ENCODE measurements at places on chromosomes 4 and X.

GRCh38 chrX:11580789-11581188, 84.9 kb downstream of the ARHGAP6 start:
- DNase-seq, result no peak

- DNase-seq, result no peak
Observed at GRCh38 chr4:109233570-109233969, 68.9 kb downstream of the COL25A1 start.

GRCh38 chrX:110412971-110413726, 54.5 kb downstream of the RTL9 start:
- peak; percentile 1 for DNase-seq

GRCh38 chr4:185265942-185266341, 56.5 kb downstream of the SNX25 start:
- DNase-seq, result no peak

GRCh38 chr4:165359506-165359905, 19.3 kb upstream of the CPE start:
- DNase-seq, result no peak

DNA sequence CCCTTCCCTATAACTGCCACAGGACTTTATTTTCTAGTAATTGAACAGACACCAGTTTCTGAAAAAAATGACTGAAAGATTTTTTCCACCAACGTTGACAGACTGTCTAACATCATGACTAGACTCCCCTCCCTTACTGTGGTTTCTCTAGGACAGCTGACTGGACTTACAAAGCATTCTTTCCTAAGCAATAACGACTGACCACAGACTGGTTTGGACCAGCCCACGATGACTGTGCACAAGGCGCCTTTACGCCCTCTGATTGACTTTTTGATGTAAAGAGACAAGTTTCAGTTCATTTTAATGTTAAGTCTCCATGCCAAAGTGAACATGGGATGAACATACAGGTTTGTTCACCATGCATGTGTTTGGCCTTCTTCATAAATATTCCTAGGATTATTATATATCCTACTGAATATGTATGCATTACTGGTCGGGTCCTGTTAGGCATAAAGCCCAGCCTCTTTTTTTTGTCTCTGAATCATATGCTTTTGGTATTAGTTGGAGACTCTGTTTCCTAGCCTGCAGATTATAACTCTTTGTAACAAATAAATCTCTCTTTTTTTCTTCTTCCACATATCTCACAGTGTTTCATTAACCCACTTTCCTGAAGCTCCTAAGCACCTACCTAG, 50.5 kb upstream of the UGT2B4 start:
- no peak for DNase-seq

- no peak for DNase-seq
Observed at GRCh38 chrX:10243106-10243505, 86.3 kb downstream of the CLCN4 start.

GRCh38 chr4:147843162-147843561, 111.3 kb downstream of the ARHGAP10 start:
- DNase-seq, result no peak

- DNase-seq, result no peak
Observed at GRCh38 chr4:169269916-169270809, 593 bp downstream of the SH3RF1 start.

DNA sequence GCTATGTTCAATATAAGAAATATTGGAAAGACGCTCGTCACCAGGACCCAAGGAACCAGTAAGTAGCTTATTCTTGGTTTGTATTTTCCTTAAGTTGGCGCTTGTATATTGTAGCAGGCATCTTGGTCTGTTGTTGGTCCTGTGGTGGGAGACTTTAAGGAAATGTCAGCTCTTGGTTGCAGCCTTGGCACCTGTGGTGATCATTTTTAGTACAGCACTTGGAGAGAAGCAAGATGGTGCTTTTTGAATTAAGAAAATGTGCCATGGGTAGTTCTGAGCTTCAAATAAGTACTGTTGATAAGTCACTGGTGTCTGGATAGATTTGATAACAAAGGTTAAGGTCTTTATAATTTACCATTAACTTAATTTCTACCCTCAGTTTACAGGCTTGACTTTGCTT, 1.1 kb downstream of the RPS3A start:
- no peak for DNase-seq

DNA sequence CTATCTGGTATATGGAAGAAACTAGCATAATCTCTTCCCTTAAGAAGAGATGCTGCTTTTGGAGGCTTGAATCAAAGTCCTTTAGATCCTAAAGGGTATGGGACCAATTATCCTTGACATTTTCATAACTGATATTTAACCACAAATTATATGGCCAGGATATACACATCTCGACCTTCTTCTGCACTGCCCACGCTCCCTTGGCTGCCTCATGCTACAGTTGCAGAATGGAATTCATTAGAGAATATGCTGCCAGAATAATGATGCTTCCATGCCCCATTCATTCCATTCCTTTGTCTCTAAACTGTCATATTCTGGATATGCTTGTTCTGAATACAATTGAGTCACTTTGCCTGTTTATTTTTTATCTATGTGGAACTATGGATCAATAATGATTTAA, 157.1 kb upstream of the PACRGL start:
- DNase-seq, result no peak

DNA sequence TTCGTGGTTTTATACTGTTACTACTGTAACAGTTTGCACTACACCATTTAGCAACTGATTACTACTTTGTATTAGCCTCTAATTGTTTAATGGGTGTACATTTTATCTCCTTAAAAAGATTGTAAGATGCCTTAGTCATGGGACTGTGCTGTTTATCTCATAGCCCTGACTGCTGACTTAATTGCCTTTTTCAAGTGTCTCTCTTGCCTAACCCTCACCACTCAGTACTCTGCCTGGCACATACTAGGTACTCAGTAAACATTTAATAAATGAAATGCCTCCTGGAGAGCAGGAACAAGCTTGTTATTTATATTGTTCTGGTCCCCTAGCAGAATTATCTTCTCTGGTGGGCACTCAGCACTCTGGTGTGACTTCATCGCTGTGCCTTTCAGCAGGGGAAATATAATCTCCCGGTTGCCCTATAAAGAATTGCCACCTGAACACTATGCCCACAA, 1.7 kb upstream of the STIM2 start:
- no peak for DNase-seq

GRCh38 chr4:166502660-166503059, 629.6 kb downstream of the TLL1 start:
- no peak for DNase-seq

- DNase-seq, result no peak
Observed at GRCh38 chrX:107562482-107562881, 65.8 kb upstream of the PRPS1 start.

DNA sequence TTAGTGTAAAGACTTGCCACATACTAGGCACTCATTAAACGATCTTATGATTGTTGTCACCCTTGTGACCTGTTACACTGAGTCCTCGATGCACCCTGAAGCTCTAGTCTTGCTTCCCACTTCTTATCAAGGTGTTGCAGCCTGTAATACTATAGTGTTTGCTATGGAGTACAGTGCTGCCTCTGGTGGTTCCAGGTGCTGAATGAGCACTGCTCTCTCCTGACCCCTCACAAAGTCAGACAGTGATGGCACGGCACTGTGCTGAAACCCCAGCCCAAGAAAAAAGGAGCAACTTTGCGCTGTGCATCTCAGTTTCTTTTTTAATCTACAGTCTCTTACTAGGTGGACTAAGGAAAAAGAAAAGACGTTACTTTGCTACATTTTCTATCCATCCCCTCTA, 106.3 kb downstream of the GC start:
- no peak for DNase-seq

DNA sequence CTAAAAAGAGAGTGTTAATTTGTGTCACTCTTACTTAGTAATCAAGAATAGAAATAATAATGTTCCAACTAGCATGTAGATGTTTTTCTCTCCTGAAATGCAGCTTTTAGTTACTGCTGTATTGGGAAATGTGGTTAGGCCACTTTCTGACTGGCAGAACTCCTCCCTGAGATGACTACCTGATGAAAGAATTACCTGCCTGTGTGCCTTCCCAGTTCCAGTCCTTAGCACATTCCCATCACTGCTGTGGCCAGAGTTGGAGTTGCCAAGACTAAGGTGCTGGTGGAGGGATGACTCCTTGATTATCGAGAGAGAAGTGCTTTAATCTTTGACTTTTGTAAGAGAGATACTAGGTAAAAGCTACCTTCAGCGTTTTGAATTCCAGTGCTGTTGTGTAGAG, 9.5 kb downstream of the GAB1 start:
- DNase-seq, result no peak

- DNase-seq, result no peak
Observed at GRCh38 chr4:189660722-189661360, 279.8 kb upstream of the FRG1 start.

- DNase-seq, result no peak
Observed at GRCh38 chrX:100265179-100265578, 144.9 kb downstream of the PCDH19 start.

DNA sequence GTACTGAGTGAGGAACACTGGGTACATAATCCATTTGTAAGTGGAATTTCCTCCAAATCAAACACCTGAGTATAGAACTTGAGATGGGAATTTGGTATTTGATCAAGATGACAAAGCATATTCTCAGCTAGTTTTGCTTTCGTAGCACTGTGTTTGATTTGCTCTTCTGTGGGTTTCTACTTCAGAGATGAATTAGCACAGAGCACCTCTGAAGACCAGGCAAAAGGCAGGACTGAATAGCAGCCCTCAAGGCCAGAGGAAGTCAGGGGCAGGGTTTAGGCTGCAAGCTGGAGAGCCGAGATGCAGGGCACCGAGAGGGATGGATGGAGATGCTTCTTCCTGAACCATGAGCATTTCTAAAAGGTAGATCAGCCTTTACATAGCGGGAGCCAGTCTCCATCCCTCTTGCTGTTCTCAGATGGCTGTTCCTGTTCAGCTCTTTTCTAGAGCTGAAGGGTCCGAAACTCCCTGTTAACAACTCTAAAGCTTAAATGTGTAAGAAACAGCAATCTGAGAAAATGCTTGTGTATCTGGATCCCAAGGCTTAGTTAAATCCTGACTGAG, 10.8 kb downstream of the ZFP42 start:
- DNase-seq, result no peak

DNA sequence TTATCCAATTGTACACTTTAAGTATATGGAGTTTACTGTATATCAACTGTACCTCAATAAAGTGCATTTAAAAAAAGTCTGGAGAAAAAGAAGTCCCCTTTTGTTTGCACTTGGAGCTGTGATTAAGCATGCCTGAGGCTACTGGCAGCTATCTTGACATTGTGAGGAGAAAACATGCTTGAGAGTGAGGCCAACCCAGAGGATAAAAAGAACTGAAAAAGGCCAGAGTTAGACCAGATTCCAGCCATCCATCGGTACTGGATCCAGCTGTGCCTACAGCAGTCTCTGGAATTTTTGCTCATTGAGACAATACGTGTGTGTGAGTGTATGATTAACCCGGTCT, 57.4 kb downstream of the LGI2 start:
- DNase-seq, result no peak

GRCh38 chr4:18934197-18934596, 912.6 kb upstream of the LCORL start:
- no peak for DNase-seq

GRCh38 chrX:19883878-19884277, 3.5 kb downstream of the SH3KBP1 start:
- no peak for DNase-seq

DNA sequence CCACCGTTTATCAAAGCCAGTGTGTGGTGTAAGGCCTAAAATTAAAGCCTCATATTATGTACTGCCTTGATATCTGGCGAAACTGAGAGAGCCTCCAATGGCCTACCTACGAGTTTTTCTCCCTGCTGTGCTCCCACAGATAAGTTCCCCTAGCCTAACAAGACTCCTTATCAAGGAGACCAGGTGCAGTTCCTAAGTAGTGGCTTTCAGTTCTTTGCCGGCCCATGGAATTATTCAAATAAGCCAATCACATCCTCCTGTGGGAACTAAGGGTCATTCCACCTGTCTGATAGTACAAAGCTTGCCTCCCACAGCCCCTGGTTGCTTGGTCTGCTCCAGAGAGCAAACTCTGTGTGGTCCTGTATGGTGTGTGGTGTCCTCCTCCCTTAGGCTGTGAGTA, 99.8 kb upstream of the TEX13C start:
- no peak for DNase-seq

DNA sequence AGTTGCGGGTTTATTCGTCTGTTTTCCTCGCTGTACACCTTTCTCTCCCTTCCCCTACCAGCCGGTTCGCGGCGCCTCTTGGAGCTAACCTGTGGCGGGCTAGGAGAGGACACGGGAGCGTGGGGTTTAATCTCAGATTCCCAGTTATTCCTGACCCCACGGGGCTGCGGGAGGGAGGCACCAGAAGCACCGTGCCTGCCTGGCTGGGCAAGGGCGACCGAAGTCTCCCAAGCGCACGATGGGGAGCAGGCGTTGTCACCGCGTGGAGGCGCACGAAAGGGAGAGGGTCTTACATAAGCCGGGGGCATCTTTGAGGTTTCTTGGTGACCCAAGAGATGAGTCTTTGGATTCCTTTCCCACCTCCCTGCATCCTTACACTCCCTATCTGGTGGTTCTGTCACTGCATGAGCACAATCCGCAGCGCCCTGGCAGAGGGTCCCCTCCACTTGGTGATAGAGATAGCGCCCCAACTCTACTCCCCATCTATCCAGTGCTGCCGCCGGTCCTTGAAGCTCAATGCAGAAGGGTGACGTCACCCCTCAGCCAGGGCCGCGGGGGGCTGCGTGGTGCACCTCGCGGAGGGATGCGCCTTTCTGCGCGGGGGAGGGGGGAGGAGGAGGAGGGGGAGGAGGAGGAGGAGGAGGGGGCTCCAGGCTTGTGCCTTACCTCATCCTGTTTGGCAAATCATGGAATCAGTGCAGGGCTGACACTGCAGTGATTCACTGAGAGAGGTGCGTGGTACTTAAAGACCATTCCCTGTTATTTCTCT, 793 bp downstream of the TSPAN7 start:
- no peak for DNase-seq

- no peak for DNase-seq
Observed at GRCh38 chrX:115373308-115373707, 83.8 kb downstream of the LUZP4 start.

- no peak for DNase-seq
Observed at GRCh38 chrX:23276475-23276874, 58.2 kb upstream of the PTCHD1 start.

GRCh38 chr4:40224432-40224831, 27.6 kb downstream of the RHOH start:
- no peak for DNase-seq

- no peak for DNase-seq
Observed at GRCh38 chr4:17030543-17030942, 132.1 kb upstream of the LDB2 start.

DNA sequence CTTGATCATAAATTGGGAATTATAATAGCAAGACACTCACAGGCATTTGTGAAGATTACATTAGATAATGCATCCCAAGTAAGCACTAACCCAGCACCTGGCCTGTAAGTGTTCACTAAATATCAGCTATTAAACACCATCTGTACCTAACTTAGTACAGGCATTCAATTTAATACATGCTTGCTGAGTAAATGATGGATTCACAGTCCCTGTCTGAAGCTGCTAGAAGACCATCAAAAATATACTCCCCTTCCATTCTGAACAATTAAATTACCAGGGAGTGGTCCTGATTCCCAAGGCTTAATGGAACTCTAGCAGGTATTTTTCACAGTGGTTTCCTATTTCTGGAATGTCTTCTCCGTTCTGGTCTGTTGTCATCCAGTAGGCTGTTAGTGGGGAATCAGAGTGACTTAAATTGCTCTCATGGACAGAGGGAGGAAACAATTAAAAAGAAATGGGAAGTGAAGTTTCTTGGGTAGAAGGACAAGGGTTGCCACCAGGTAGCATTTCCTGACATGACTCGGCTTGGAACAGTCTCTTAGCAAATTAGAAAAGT, 233.9 kb downstream of the PTTG2 start:
- no peak for DNase-seq

Data from cerebellar nuclear complex (tissue), 1 donor.